ENCODE measurements at places on chromosomes 11 and 22. TPM values are rescaled to one million over a fixed set of nuclear protein-coding genes. Genes with fewer than 3 reads are reported as not detected.
A peak's percentile ranks its signal among the peaks of the same experiment; 100 is the strongest.

GRCh38 chr22:23184764-23185113 lies 4.4 kb downstream of the BCR start:
- DNase-seq, result no peak

DNA sequence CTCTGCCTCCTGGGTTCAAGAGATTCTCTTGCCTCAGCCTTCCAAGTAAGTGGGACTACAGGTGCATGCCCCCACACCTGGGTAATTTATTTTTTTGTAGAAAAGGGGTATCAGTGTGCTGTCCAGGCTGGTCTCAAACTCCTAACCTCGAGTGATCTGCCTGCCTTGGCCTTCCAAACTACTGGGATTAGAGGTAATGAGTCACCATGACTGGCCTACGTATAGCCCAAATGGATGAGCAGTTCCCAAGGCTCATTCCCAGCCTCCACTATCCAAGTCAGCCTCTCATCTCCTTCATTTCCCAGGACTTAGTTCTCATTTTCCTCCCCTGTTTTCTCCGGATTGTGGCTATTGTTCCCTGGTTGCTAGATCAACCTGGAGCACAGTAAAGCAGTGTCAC lies 5.6 kb downstream of the CCT8L2 start:
- no peak for DNase-seq

DNA sequence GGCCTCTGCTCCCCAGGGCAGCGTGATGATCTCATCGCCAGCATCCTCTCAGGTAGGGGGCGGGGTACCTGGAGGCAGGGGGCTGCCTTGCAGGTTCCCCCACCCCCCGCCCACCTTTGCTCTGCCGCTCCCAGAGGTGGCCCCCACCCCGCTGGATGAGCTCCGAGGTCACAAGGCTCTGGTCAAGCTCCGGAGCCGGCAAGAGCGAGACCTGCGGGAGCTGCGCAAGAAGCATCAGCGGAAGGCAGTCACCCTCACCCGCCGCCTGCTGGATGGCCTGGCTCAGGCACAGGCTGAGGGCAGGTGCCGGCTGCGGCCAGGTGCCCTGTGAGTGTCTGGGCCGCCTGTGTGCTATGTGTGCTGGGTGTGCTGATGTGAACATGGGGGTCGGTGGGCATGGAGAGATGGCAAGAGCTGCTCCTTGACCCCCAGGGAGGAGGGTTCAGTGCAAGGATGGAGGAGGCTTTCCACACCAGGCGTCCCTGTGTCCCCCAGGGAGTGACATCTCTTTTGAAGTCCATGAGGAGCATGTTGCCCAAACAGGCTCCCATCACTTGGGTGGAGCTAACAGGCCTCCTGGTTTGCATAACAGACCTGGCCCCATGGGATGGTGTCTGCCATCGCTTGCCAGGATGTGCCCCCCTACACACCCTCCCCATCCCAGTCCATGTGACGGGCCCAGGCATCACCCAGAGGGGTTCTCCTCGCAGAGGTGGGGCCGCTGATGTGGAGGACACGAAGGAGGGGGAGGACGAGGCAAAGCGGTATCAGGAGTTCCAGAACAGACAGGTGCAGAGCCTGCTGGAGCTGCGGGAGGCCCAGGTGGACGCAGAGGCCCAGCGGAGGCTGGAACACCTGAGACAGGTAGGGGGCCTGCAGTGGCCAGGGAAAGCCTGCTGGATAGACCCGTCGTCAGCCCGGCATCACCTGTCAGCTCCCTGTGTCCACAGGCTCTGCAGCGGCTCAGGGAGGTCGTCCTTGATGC lies 14.1 kb downstream of the PLCB3 start:
- DNase-seq, result no peak

DNA sequence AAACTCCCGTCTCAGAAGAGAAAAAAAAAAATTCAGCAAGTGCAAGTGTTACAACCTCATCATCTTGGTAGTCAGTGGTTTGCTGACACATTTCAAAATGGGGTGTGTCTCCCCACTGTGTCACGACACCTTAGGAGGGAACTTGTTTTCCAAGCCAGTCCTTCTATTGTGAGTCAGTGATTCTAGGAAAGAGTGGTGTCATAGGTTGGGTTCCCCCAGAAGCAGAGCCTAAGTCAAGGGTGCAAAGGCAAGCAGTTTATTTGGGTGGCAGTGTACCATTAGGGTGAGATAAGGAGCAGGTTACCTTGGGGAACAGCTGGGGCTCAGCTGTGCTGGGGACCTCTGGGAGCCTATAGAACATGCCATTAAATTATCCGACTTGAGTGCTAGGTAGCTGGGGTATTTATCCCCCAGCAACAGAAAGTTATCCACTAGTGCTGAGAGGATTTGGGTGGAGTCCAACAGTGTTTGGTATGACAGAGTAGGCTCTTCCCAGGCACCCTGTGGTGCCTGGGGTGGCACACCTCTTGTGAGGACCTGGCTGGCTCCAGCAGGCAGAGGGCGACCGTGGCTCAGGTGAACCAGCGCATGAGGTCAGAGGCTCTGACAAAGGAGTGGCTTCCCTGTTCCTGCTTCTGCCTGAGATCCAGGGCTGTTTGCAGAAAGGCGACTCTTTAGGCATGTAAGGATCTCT lies 41.7 kb downstream of the KIAA1671 start:
- no peak for DNase-seq

DNA sequence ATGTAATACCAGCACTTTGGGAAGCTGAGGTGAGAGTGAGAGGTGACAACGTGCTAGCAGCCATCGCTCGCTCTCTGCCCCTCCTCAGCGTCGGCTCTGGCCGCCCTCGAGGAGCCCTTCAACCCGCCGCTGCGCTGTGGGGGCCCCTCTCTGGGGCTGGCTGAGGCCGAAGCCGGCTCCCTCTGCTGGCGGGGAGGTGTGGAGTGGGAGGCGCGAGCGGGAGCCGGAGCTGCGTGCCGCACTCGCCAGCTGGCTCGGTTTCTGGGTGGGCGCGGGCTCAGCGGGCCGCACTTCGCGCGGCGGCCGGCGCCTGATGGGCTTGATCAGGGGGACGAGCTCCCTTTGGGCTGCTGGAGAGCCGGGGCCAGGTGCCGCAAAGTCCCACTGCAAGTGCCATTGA lies 98.9 kb upstream of the UBASH3B start:
- DNase-seq, result no peak

- no peak for DNase-seq
Observed at GRCh38 chr11:16577490-16577889, 161.0 kb upstream of the C11orf58 start.

- DNase-seq, result no peak
Observed at GRCh38 chr22:24429411-24430365, 2.3 kb downstream of the ADORA2A start.

- DNase-seq, result no peak
Observed at GRCh38 chr11:46278387-46279125, 1.1 kb downstream of the CREB3L1 start.

- DNase-seq, result peak; percentile 64
Observed at GRCh38 chr11:125069008-125069407, 5.9 kb downstream of the SLC37A2 start.

- no peak for DNase-seq
Observed at GRCh38 chr11:123545726-123546270, 108.6 kb downstream of the SCN3B start.

GRCh38 chr11:31529701-31530100 lies 20.1 kb downstream of the ELP4 start:
- no peak for DNase-seq

DNA sequence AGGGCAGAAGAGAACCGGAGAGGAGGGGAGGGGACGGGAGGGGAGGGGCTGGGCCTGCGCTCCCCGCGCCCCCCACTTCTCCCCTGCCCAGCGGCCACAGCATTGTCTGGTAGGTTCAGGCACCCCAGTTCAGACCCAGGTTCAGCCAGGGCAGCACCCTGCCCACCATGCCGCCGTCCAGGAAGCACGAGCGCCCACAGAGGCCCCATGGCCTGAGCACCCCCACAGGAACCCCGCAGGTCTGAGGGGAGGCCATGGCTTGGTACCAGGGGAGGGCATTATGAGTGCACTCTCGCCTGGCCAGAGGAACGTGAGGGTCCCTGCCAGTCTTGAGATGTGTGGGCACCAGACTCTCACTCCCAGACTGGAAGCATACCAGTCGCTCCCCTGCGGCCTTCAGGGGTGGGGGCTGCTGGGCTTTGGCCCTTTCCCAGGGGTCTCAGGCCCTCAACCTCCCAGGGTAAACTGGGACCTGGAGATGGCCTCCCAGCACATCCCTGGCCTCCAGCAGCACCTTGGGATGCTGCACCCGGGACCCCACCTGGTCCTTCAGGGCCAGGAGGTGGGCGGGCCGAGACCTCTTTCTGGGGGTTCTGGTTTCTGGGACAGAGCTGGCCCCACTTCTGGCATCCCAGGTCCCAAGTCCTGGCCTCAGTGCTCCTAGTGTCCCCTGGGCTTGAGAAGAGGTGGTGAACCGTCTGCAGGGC lies 597 bp upstream of the PLXNB2 start:
- DNase-seq, result no peak

DNA sequence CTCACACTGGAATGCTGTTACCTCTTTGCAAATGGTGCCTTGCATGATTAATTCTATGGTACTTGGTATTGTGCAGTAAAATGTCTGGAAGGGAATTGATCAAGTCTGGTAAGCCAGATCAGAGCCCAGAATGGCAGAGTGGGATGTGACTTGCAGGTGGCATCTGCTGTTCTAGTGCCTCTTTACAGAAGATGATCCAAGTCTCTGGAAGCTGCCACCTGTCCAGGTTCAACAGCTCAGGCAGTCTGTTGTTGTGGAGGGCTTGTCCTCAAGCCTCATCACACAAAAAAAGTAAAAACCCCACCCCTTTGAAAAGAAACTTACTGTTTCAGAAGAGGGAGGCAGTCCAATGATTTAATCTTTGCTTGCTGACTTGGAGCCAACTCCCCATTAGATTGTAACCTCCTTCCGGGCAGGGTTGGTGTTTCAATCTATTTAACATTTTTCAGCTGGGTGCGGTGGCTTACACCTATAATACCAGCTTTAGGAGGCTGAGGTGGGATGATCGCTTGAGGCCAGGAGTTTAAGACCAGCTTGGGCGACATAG lies 17.1 kb downstream of the ZNRF3 start:
- no peak for DNase-seq

GRCh38 chr11:8760896-8761295 lies 78.3 kb downstream of the RPL27A start:
- DNase-seq, result no peak

- DNase-seq, result no peak
Observed at GRCh38 chr22:47587361-47587760, 824.9 kb downstream of the TBC1D22A start.

DNA sequence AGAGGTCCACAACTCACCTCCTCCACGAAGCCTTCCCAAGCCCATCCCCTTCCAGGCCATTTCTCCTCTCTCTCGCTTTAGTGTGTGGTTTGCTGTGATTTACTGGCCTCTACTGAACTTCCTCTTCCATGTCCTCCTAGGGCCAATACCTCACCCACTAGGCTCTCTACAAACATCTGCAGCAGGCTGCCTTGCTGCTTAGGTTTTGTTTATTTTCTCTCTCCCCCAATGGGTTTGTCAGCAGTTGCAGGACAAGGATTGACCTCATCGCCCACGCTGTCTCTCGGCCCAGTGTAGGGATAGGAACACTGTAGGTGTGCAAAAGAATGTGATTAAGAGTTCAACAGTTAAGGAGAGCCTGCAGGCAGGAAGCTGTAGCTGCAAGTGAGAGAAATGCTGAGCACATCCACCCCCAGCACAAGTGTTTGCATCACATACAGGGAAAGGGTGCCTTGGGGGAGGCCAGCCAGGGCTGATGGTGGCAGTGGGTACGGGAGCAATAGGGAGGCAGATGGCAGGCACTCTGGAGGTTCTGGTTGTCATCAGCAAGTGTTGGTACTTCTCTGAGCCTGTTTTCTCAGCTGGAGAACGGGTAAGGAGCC lies 1.4 kb downstream of the PC start:
- DNase-seq, result no peak

- no peak for DNase-seq
Observed at GRCh38 chr22:26968859-26969523, 311.6 kb downstream of the MIAT start.

- DNase-seq, result no peak
Observed at GRCh38 chr11:65861165-65861505, 902 bp downstream of the MUS81 start.

DNA sequence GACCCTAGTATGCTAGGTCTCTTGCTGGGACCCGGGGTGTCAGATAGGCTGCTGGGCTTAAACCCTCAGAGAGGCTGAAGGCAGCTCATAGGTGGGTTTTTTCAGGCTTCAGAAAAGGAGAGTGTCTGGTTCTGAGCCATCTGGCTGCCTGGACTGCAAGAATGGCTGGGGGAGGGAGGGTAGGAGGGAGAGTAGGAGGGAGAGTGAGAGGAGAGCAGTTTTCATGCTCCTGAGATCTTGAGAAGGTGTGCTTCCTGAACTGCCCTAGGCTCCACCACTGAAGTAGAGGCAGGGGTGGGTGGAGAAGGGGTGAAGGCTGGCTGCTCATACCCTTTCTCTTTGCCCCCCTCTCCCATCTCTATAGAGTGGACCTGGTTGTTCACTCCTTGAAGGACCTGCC lies 4.6 kb downstream of the HMBS start:
- no peak for DNase-seq

DNA sequence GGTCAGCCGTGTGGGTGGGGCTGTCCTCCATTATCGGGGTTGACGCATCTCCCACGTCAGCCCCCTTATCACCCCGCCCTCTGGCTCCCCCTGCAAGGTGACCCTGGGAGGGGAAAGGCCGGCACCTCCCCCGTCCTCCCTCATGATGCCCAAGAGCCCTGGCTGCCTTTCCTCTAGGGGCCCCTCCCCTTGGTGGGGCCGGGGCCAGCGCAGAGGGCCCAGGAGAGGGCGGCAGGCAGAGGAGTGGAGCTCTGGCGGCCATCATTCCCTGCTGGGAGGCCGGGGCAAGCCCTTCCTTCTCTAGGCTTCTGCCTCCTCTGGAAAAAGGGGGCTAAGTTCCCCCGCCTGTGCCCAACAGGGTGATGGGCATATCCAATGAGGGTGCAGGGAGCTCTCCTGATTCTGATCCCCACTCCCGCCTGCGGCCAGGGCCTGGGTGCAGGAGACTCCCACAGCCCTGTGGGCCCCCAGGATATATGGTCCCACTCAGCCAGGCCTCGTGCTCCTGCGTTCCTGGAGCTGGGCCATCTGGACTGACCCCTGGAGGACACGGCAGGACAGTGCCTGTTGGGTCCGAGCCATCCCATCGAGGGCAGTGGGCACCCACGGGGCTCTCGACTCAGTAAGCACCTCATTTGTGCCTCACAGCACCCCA lies 12.3 kb downstream of the MYRF start:
- no peak for DNase-seq

- no peak for DNase-seq
Observed at GRCh38 chr22:37082251-37082873, 27.2 kb downstream of the TMPRSS6 start.

DNA sequence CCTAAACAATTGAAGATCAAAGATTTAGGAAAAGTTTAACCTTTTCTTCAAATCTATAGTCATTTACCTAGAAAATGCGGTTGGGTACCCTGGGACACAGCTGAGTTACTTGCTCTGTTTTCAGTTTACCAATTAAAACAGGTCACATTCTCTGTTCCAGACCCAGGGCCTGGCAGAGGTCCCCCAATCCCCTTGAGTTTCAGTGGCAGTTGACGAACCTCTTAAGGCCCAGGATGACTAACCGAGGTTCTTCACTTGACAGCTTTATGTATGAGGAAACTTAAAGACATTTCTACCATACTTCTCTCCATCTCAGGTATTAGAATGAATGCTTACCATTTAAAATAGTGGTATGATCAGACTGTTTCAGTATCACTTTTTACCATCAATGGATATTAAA lies 16.3 kb downstream of the LDHAL6A start:
- peak; percentile 8 for DNase-seq

Gene CNGA4
- not detected for total RNA-seq

Gene OR4A16
- not detected for total RNA-seq

Gene ISX
- total RNA-seq, result not detected

Gene CRACR2B
- total RNA-seq, result 6.6 TPM

Gene OR51B2
- total RNA-seq, result not detected

Gene SLC1A2
- total RNA-seq, result 0.17 TPM
